ENCODE measurements at places on chromosomes 3 and 15.

GRCh38 chr3:76661527-76662250, 378.2 kb upstream of the ROBO2 start:
- H3K4me1 ChIP-seq, result no peaks in the 10 kb centered on the region
- no peak overlapping the region for H3K4me3 ChIP-seq
- no peaks in the 10 kb centered on the region for H3K36me3 ChIP-seq
- DNase-seq, result no peak
- H3K27me3 ChIP-seq, result no peaks in the 10 kb centered on the region

DNA sequence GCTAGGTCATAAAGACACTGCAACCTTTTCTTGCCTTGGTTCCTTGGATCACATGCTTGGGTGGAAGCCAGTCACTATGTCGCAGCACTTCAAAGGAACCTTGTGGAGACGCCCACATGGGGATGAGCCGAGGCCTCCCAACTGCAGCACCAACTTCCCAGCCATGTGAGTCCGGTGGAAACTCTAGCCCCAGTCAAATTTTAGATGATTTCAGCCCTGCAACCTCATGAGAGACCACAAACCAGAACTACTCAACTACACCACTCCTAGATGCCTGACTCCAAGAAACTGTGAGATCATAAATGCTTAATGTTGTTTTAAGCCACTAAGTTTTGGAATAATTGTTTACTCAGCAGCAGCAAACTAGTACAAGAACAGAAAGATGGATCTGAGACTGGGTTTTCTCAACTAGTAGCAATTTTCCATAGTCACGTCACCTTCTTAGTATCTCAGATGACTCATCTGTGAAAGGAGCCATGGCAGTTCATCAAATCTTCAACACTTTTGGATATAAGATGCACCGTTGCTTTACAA, 86.5 kb downstream of the MB21D2 start:
- H3K36me3 ChIP-seq, result no peaks in the 10 kb centered on the region
- no peak for DNase-seq
- no peaks in the 10 kb centered on the region for H3K27me3 ChIP-seq
- peaks cover 2% of the 10 kb centered on the region for H3K4me1 ChIP-seq

DNA sequence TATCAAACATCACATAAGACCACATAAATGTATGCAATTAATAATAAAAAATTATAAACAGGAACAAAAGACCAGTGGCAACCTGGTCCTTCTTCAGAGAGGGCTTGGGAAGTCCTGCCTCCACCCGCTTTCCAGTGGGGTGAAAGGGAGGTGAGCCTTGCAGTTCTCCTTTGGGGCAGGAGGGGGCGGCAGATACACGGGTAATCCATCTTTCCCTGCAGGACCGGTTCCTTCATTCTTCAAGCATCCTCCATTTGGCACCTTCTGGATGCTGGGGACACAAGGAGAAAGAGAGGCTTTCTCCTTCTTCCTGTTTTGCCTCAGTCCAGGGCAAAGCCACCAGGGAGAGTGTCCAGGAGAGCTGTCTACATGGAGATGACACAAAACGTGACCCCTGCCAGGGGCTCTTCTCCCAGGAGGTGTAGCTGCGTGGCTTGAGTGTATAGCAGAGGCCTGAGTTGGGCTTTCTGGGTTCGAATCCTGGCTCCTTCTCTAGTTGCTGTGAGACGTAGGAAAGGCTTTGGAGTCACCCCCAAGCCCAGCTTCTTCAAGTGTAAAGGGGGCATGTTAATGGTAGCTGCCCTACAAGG, 23.2 kb downstream of the RPLP1 start:
- H3K36me3 ChIP-seq, result no peaks in the 10 kb centered on the region
- H3K27ac ChIP-seq, result no peak overlapping the region
- peaks cover 2% of the 10 kb centered on the region for H3K27me3 ChIP-seq
- DNase-seq, result peak; percentile 65

GRCh38 chr3:56862352-56863062, 60.8 kb upstream of the ARHGEF3 start:
- H3K4me1 ChIP-seq, result peaks cover 46% of the 10 kb centered on the region
- no peaks in the 10 kb centered on the region for H3K27me3 ChIP-seq
- no peak overlapping the region for H3K27ac ChIP-seq
- H3K36me3 ChIP-seq, result no peaks in the 10 kb centered on the region

GRCh38 chr3:190026154-190026553, 94.5 kb downstream of the P3H2 start:
- no peak overlapping the region for H3K27ac ChIP-seq
- no peaks in the 10 kb centered on the region for H3K4me1 ChIP-seq
- peaks cover 3% of the 10 kb centered on the region for H3K27me3 ChIP-seq
- H3K4me3 ChIP-seq, result no peak overlapping the region

DNA sequence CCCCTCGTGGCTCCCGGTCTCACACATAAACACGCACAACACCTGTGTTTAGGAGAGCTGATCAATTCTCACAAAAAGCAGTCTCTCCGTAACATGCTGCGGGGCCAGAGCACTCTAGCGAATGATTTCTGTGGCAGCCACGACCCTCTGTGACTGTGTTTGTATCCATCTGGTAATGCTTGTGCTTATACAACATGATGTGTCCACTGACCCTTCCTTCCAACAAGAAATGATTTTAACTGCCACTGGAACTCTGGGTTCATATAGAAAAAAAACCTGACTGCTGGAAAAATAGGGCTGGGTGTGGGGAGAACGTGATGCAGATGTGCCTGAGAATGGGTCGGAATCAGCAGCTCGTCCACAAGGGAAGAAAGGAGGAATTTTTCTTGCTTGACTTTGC, 410.2 kb downstream of the GAP43 start:
- H3K36me3 ChIP-seq, result no peaks in the 10 kb centered on the region
- no peaks in the 10 kb centered on the region for H3K27me3 ChIP-seq
- H3K4me3 ChIP-seq, result no peak overlapping the region
- H3K4me1 ChIP-seq, result no peaks in the 10 kb centered on the region

GRCh38 chr3:183698318-183698751, 738 bp downstream of the YEATS2 start:
- H3K4me1 ChIP-seq, result peaks cover 19% of the 10 kb centered on the region
- H3K27me3 ChIP-seq, result no peaks in the 10 kb centered on the region
- H3K4me3 ChIP-seq, result peak overlapping the region; percentile 91
- H3K36me3 ChIP-seq, result peaks cover 6% of the 10 kb centered on the region
- no peak for DNase-seq

DNA sequence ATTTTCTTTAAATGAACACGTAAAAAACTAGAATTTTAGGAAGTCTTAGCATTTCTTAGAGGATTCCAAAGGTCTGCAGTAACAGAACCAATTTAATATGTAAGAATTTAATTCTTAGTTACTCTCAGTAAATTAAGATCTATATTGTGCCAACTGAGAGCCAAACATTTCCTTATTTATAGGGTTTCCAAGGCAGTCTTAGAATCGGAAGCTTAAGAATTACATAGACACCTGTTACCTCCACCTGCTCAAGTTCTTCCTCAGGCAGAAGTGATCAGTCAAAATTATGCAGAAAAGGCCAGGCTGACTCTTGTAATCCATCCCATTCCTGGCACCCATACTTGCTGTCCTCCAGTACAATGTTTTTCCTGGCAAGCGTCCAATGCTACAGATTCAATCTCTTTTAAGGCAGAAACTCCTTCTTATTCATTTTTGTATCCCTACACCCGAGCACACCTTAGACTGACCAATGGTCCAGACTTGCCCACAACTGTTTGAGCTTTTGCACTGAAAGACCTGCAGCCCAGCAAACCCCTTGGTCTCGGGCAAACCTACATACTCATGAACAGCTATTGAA, 64.3 kb downstream of the NCEH1 start:
- no peaks in the 10 kb centered on the region for H3K27me3 ChIP-seq
- no peaks in the 10 kb centered on the region for H3K36me3 ChIP-seq
- H3K27ac ChIP-seq, result no peak overlapping the region
- DNase-seq, result no peak

GRCh38 chr15:73751511-73751898, 1.6 kb downstream of the INSYN1 start:
- peaks cover 4% of the 10 kb centered on the region for H3K4me1 ChIP-seq
- H3K27me3 ChIP-seq, result peaks cover 63% of the 10 kb centered on the region
- H3K4me3 ChIP-seq, result no peak overlapping the region
- no peak overlapping the region for H3K27ac ChIP-seq

DNA sequence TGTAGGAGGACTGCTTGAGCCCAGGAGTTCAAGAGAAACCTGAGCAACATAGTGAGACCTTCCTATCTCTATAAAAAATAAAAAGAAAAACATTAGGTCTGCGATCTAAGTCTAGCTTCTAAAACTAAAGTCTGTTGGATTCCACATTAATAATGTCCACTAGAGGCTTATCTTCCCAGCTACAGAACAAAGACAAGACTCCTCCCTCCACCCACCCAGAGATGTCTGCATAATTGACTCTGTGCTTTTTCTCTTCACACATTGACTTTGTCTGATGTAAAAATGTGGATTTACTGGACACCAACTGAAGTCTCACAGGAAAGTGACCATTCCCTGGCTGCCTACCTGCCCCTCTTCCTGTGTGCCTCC, 91.8 kb downstream of the ATP10A start:
- H3K27me3 ChIP-seq, result no peaks in the 10 kb centered on the region
- H3K4me3 ChIP-seq, result no peak overlapping the region
- DNase-seq, result no peak
- H3K27ac ChIP-seq, result no peak overlapping the region

DNA sequence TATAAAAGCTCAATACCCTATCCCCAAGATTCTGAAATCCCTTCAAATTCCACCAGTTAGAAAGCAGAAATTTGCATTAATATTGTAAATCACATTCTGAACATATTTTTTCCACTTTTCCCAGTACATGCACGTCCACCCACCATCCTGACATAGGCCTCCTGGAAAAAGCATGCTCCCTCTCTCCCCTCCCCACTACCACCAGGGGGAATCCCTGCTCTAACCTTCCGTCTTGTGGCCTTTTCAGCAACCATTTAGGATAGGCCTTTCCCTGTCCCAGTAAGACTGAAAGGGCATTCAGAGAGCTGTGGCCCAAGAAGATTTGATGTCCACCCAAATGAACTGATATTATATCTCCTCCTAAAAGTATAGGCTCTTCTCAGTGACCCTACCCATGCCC, 182.1 kb downstream of the ARRDC4 start:
- no peaks in the 10 kb centered on the region for H3K27me3 ChIP-seq
- no peaks in the 10 kb centered on the region for H3K36me3 ChIP-seq
- H3K4me3 ChIP-seq, result no peak overlapping the region
- no peak overlapping the region for H3K27ac ChIP-seq

DNA sequence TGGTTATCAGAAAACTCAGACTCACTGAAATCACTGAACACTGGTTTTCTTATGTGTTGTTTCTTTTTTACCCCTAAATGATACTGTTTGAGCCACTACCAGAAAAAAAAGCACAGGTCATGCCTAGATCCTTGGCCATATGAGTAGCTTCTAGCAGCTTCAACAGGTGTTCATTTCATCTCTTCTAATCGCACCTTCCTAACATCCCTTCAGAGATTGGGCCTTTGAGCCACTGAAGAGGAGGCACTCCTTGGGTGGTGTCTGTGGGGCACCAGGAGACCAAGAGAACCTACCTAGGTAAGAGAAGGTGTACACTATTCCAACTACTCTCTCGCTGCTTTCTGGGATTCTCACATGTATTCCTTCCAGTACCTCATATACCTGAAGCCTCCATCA, 2.5 kb downstream of the HEG1 start:
- no peak overlapping the region for H3K4me3 ChIP-seq
- peaks cover 62% of the 10 kb centered on the region for H3K4me1 ChIP-seq
- no peak for DNase-seq
- H3K27me3 ChIP-seq, result no peaks in the 10 kb centered on the region
- no peaks in the 10 kb centered on the region for H3K36me3 ChIP-seq
- peak overlapping the region; percentile 74 for H3K27ac ChIP-seq

GRCh38 chr15:94639701-94640100, 408.3 kb downstream of the MCTP2 start:
- no peak for DNase-seq
- no peaks in the 10 kb centered on the region for H3K36me3 ChIP-seq
- no peak overlapping the region for H3K4me3 ChIP-seq
- H3K27me3 ChIP-seq, result no peaks in the 10 kb centered on the region
- H3K27ac ChIP-seq, result no peak overlapping the region
